ENCODE measurements at places on chromosomes 16 and 17.

DNA sequence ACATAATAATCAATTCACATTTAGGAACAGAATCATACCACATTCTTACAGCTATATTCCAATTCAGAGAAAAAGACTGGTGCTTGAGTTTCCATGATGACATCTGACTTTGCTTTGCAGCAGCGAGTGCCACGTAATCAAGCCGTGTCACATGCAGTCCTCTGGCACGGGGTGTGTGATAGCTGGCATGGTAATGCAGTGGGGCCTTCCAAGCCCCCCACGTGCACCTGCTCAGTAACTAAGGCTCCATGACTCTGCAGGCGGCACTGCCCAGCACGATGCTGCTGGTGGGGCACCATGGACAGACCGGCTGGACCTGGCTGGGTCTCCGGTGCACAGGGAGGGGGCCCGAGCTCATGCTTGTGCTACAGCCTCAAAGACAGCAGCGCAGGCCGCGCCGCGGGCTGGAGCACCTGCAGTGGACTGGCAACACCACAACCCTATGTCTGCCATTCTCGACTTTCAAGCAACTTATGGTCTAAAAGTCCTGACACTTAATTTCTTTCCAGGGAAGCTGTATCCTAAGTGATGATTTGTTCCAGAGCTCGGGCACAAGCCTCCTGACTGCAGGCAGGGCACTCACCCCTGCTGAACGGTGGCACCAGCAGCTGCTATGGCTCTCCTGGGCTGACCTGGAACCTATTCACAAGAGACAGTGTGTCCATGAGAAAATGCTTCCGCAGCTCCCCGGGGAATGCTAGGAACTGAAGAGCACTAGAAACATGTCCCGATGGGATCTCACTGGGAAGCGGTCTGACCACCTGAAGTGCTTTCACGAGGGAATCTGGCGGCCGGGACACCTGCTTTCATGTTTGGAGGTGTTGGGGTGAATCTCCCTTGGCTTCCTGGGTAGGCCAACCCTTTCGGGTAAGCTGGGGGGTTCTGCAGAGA is 99.5 kb upstream of the DNAH17 start:
- DNase-seq: no peak

GRCh38 chr17:4744999-4745969 is 5.6 kb upstream of the CXCL16 start:
- DNase-seq: no peak

GRCh38 chr16:89705006-89705405 is 3.5 kb upstream of the SPATA2L start:
- no peak for DNase-seq

- DNase-seq: no peak
These were observed 623 bp upstream of the DDX52 start for GRCh38 chr17:37643869-37644268.

DNA sequence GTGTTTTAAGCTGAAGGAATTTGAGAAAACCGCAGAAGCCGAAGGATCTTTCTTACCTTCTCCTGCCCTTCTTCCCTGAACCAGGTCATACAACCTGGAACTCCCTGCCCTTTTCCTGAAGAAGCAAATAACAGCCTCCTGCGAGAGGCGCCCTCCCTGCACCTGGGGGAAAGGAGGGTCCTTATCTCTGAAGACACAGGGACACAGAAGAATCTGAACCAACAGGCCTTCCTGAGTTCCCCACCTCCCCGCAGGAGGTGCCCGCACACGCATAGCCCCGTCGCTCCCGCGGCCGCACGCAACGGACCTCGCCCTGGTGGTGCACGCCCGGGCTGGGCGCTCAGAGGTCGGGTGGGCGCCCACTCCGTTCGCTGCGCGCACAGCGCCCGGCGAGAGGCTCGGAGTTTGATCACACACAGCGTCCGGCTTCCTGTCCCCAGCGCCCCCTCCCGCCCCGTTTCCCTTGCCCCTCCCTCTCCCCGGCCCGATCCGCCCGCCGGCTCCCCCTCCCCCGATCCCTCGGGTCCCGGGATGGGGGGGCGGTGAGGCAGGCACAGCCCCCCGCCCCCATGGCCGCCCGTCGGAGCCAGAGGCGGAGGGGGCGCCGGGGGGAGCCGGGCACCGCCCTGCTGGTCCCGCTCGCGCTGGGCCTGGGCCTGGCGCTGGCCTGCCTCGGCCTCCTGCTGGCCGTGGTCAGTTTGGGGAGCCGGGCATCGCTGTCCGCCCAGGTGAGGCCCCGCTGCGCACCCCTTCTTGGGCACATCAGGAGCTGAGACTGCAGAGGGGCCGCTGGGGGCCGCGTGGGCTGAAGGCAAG is at the start of gene TNFSF12:
Gene TNFSF12 (plus strand): TSS at position 474 of the 816 bp plus-strand sequence. CDS start 96 bp downstream, at position 570.
- DNase-seq: no peak

DNA sequence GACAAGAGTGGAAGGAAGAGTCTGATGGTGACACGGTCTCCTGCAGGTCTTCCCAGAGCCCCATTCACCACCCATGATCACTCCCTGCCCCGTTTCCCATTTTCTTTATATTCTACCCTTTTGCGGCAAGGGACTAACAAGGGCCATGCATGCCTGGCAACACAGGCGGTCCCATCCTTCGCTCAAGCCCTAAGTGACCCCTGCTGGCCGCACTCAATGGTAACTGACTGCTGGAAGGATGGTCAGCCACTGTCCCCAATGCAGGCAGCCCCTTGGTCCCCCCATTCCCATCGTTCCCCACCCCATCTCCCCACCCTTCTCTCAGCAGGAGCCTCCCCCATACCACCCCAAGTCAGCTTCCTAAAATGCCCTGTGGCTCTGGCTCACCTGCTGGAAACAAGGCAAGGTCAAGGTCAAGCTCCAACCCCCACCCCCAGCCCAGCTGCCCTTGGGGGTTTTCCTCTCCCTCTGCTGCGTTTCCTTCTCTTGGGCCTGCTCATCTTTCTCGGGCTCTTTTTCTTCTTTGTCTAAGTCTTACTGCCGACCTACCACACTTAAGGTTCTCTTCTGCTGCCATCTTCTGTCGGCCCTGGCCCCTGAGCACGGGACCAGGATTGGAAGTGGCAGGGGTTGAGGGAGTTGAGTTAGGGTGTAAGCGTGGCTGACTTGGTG is 116.0 kb downstream of the RPTOR start:
- no peak for DNase-seq

DNA sequence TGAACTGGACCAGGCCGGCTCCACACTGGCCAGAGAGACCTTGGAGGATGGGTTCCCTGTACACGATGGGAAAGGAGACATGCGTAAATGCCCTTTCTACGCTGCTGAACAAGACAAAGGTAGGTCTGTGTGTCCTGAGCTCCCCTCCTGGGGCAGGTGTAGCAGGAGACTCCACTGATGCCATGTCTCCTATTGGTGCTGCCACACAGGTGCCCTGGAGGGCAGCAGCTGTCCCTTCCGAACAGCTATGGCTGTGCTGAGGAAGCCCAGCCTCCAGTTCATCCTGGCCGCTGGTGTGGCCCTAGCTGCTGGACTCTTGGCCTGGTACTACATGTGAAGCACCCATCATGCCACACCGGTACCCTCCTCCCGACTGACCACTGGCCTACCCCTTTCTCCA is 29.2 kb downstream of the CDIP1 start:
- no peak for DNase-seq

- no peak for DNase-seq
These were observed 7.7 kb upstream of the NPIPB2 start for GRCh38 chr16:11949527-11949926.

GRCh38 chr17:48388955-48389743 is 40.9 kb downstream of the SKAP1 start:
- no peak for DNase-seq

- DNase-seq: no peak
These were observed 126.0 kb upstream of the CIBAR2 start for GRCh38 chr16:85238233-85238647.

DNA sequence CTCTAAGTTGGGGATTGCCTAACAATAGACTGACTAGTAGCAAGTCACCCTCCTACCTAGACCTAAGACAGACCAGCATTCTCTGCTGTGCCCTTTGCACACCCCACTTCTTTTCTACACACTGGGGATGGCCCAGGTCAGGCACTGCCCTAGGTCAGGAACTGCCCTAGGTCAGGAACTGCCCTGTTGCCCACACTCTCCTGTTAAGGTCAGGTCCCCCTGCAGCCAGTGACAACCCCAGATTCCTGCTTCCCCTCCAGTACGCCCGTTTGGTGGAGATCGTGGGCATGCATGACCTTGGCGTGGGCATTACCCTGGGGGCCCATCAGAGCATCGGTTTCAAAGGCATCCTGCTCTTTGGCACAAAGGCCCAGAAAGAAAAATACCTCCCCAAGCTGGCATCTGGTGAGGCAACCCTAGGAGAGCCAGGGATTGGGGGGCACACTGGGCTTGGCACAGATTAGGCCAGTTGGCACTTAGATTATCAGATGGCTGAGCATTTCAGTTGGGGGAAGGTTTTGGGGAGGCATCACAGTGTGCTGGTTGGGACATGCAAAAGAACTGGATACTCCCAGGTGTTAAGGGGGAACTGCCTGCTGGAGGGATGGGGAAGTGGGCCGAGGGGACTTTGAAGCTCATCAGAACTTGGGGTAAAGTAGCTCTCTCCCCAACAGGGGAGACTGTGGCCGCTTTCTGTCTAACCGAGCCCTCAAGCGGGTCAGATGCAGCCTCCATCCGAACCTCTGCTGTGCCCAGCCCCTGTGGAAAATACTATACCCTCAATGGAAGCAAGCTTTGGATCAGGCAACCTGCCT is 1.7 kb downstream of the ACADVL start:
- no peak for DNase-seq

GRCh38 chr16:16025214-16025968 is 76.0 kb downstream of the ABCC1 start:
- DNase-seq: no peak

Data from cortex of kidney (tissue), 1 donor.